ENCODE measurements at places on chromosomes 3 and 15.

GRCh38 chr15:89863918-89864317 lies 29.9 kb downstream of the AP3S2 start:
- DNase-seq: no peak

DNA sequence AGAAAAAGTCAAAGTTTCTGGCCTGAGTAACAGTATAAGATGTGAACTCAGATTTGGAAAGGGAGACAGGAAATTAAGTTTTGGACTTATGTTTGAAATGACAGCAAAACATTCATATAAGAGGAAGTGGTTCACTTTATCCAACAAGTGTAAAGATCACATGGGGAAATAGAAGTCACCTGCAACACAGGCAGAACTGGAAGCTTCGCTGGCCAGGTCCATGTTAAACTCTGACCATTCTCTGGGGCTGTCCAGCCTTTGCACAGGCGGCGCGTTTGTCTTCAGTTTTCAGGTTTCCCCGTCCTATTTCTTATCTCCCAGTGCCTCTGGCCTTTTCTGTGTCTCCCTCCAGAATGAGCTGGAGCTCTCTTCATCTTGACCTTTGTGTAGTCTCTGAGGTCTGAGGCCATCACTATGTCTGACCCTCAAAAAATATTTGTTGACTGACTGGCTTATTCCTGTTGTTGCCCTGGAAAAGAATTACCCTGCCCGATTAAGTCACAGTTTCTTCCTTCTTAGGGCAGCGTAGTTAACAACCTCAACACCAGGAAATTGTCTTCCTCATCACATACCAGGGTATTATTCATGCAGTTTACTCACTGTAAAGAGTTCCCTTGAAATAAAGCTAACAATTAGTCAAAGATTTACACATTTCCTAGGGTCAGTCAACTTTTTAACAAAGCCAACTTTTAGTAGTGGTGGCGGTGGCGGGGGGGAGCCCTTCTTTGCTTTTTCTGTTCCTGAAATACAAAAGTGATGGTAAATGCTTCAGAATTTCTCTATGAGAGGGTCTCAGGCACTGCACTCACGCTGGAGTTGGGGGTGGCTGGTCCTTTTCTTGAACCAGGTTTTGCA lies 959 bp upstream of the RASA2 start:
- DNase-seq: peak; percentile 66

DNA sequence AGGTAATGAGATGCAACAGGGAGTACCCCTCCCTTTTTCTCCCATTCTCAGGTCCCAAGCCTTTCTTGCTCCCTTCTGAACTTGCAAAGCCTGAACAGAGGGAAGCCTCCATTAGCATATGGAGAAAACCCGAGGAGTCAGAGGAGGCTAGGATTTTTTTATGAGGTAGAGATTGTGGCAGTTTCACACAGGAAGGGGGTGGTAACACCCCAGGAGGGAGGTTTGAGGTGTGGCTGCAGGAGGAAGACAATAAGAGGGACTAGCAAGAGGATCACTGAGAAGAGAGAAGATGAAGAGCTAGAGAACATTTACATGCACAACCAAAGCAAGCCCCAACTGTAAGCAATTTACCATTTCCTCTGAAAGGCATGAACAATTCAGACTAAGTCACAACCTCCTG lies 322.7 kb downstream of the SV2B start:
- DNase-seq: no peak

DNA sequence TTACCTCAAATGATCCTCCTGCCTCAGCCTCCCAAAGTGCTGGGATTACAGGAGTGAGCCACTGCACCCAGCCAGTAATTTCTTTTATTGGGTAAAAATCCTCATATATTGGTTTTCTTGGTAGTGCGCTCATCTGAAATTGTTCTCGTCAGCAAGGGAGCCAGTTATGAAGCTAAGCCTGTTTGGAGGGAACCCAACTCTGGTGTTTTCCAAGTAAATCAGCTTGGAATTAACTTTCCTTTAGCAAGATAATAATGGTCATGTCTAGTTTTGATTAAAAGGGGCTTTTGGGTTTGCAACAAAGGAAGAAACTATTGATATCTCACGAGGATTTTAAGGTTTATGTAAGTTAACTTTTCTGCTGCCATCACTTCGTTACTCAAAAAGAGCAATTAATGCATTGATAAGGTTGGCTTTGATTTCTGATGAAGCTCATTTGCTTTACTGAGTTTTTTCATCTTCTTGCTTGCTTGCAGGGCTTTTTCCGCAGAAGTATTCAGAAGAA lies 72.7 kb downstream of the RARB start:
- no peak for DNase-seq

GRCh38 chr3:112233083-112233482 lies 60.9 kb downstream of the SLC9C1 start:
- no peak for DNase-seq

GRCh38 chr3:16316396-16316795 lies 51.4 kb downstream of the OXNAD1 start:
- DNase-seq: no peak
